Spleen (tissue), 13 donors: ENCODE measurements at places on chromosomes 13 and 19.

- H3K4me1 ChIP-seq: peaks cover 36% of the 10 kb centered on the region
- no peaks in the 10 kb centered on the region for H3K36me3 ChIP-seq
Observed at GRCh38 chr19:2391118-2391725, 31.2 kb downstream of the TMPRSS9 start.

DNA sequence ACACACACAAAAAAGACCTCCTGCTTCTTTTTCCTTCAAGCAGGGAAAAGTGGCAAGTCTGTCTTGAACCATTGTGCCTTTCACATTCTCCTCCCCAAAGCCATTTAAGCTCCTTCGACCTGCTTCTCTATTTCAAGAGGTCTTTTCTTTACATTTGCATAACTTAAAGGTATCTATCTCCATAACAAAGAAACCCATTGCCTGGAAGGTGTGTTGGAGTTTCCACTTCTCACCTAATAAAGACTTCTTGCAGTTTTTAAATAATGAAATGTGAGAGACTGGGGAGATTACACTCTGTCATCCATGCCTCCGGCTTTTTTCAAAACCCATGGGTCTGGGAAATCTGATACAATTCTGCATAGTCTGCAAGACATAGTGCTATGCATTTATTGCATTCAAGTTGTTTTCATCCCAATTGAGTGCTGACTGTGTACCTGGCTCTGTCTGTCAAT lies 41.8 kb upstream of the NBEA start:
- no peaks in the 10 kb centered on the region for H3K36me3 ChIP-seq
- no peak overlapping the region for H3K27ac ChIP-seq
- H3K27me3 ChIP-seq: no peaks in the 10 kb centered on the region

DNA sequence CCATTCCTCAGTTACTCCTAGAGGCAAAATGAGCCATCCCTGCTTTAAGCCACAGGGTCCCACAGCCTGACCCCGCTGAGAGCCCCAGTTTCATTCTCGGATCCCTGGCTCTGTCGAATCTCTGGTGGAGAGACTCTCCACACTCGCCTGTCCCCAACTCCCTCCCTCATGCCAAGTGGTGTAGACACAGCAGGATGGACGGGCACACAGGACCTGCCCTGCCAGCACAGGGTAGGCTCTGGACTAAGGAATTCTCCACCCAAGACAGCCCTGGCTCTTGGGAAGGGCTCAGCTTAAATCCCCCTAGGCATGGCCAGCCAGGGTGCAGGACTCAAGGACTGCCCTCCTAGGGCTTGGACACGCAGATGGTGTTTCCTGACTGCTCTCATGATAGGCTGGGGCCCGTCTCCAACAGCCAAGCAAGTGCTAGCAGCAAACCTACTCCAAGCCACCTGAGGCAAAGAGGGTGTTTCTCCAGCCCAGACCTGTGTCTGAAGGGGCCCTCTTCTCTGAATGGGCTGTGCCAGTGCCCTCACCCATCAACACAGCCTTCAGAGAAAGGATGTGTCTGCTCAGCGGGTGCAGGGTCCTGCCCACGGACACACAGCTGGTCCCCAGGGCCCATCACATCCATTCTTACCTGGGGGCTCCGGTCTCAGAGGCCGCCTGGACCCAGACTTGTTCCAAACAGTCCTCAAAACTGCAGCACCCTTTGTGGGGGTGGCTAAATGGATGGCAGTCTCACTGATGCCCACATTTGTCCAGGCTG lies 65.3 kb downstream of the PEPD start:
- H3K4me3 ChIP-seq: no peak overlapping the region
- no peaks in the 10 kb centered on the region for H3K4me1 ChIP-seq
- no peaks in the 10 kb centered on the region for H3K27me3 ChIP-seq
- H3K27ac ChIP-seq: no peak overlapping the region
- peak; percentile 56 for DNase-seq

DNA sequence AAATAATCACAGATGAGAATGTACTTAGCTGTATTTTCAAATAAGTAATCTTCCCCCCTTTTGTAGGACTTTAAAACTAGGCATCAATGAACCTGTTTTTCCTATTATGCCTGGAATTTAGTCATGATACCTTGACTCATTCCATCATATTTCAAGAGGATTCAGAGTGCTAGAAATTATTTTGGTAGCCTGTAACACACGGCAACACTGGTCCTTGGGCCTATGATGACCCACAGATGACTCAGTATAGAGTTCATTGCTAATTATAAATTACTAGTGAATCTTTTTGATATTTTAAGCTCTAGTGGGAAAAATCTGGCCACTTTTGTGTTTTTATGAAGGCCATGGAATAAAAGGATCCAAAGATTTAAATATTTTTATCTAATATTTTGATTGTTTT lies 26.0 kb upstream of the GARRE1 start:
- DNase-seq: no peak
- H3K27me3 ChIP-seq: no peaks in the 10 kb centered on the region
- H3K36me3 ChIP-seq: peaks cover 45% of the 10 kb centered on the region
- no peak overlapping the region for H3K27ac ChIP-seq
- peaks cover 31% of the 10 kb centered on the region for H3K4me1 ChIP-seq

DNA sequence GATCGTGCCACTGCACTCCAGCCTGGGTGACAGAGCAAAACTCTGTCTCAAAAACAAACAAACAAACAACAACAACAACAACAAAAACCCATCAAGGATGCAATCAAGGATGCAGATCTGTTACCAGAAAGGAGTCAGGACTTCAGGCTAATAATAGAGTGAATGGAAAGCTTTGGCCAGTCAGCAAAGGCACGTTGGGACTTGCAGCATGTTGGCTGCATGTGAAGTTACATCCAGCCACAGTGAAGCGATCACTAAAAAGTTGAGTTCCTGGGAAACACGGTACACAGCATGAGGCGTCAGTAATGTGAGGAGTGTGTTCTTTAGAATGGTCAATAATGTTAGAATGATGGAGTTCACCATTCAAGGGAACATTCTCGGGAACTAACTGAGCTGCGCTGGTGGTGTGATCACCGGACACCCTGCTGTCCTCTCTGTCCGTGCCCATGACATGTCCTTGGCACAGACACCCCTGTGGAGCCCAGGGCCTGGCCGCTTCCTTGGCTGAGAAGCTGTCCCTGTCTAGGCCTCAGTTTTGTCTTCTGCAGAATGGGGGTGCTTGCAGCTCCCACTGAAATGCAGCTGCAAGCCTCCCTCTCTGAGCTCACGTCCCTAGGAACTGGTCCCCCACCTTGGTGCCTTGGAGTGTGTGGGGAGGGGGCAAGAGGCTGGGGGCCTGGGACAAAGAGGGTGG lies 2.3 kb upstream of the LGALS7B start:
- H3K4me3 ChIP-seq: no peak overlapping the region
- DNase-seq: peak; percentile 61
- H3K4me1 ChIP-seq: no peaks in the 10 kb centered on the region
- H3K36me3 ChIP-seq: no peaks in the 10 kb centered on the region

DNA sequence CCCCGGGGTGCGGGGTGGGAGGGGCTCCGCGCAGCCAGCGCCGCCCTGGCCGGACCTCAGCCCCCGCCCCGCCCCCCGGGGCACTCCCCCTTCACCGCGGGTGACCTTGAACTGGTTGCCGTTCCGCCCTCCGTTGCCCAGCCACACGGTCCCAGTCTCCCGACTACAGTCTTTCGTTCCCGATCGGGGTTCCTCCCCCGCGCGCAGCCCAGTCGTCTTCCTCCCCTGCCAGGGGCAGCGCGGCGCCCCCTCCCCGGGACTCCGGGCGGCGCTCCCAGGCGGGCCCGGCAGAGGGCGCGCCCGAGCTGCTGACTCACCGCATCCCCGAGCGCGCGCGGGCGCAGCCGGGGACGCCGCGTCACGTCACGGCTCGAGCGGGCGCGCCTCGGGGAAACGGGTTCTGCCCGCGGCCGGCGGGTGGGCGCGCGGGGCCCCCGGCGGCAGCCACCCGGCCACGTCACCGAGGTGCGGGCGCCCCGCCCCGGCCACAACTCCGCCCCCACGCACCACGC lies 459 bp downstream of the MIDN start:
- peak; percentile 96 for DNase-seq
- H3K27me3 ChIP-seq: no peaks in the 10 kb centered on the region
- H3K36me3 ChIP-seq: peaks cover 15% of the 10 kb centered on the region
- H3K4me3 ChIP-seq: peak overlapping the region; percentile 98
- H3K4me1 ChIP-seq: peaks cover 74% of the 10 kb centered on the region

DNA sequence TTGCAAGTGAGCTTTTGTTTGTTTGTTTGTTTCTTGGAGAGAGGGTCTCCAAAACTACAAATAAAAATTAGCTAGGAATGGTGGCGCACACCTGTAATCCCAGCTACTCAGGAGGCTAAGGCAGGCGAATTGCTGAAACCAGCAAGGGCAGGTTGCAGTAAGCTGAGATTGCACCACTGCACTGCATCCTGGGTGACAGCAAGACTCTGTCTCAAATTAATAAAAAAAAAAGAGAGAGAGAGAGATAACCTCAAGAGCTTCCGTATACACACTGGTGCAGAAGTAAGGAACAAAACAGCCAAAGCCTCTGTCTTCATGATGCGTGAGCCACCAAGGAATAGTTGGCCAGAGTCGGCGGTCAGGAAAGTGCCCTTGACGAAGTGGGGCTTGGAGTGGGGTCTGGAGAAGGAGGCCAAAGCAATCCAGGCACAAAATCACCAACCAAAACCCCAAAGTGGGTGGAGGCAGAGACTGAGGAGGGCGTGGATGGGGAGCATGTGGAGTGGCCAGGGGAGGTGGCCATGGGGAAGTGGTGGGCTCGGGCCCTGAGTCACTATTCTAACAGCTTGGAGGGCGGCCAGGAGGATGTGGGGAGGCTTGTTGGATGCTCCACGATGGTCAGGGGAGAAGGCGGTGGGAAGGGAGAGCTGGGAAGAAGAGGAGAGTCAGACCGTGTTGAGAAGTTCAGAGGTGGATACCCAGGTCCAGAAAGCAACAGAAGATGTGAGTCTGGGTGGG lies 21.2 kb upstream of the TOMM40 start:
- H3K27me3 ChIP-seq: no peaks in the 10 kb centered on the region
- DNase-seq: no peak
- peaks cover 43% of the 10 kb centered on the region for H3K36me3 ChIP-seq
- peaks cover 24% of the 10 kb centered on the region for H3K4me1 ChIP-seq
- no peak overlapping the region for H3K27ac ChIP-seq

DNA sequence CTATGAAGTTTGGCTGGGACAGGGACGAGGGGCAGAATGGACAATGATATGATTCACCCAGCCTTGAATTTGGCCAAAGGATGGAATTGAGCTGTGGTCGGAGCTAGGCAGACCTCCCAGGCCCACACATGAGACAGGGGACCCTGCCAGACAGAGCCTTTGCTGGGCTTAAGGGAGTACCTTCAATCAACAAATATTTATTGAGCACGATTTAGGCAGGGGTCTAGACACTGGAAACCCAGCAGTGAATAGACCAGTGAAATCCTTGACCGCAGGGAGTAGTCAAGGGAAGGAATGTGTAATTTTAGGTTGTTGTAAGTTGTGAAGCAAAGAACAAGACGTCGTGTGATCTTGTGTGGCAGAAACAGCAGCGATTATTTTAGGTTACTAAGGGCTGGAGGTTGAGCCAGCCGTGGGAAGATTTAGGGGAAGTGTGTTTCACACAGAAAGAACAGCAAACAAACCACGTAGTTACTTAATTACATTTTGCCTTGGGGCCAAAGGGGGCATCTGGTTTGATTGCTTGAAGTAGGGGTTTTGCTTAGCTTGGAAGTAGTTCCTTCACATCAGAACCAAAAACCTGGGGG lies 16.9 kb upstream of the AP1M2 start:
- peaks cover 73% of the 10 kb centered on the region for H3K4me1 ChIP-seq
- H3K4me3 ChIP-seq: peak overlapping the region; percentile 99
- DNase-seq: no peak
- peaks cover under 1% of the 10 kb centered on the region for H3K36me3 ChIP-seq
- peak overlapping the region; percentile 97 for H3K27ac ChIP-seq
- no peaks in the 10 kb centered on the region for H3K27me3 ChIP-seq

- H3K27me3 ChIP-seq: no peaks in the 10 kb centered on the region
- peak overlapping the region; percentile 46 for H3K4me3 ChIP-seq
- H3K27ac ChIP-seq: peak overlapping the region; percentile 94
- peaks cover 98% of the 10 kb centered on the region for H3K4me1 ChIP-seq
- peak; percentile 99 for DNase-seq
Observed at GRCh38 chr19:1855040-1855827, 7.0 kb upstream of the REXO1 start.

- no peaks in the 10 kb centered on the region for H3K4me1 ChIP-seq
- DNase-seq: no peak
- H3K27me3 ChIP-seq: no peaks in the 10 kb centered on the region
- no peak overlapping the region for H3K4me3 ChIP-seq
Observed at GRCh38 chr13:57784633-57785032, 153.1 kb downstream of the PCDH17 start.

DNA sequence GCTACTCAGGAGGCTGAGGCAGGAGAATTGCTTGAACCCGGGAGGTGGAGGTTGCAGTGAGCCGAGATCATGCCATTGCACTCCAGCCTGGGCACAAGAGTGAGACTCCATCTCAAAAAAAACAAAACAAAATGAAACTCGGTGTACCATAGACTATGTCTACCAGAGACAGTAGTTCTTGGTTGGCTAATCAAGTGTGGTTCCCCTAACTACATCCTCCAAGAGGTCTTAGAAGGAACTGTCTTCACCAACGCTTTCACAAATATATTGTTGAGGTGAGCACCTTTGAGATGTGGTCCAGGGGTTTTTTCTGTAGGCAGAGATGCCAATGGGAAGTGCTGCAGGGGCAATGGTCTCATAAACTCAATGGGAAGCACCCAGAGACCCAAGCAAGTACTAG lies 48.0 kb downstream of the RFC3 start:
- H3K27ac ChIP-seq: no peak overlapping the region
- H3K4me1 ChIP-seq: no peaks in the 10 kb centered on the region
- no peaks in the 10 kb centered on the region for H3K27me3 ChIP-seq
- no peak for DNase-seq
- no peak overlapping the region for H3K4me3 ChIP-seq

DNA sequence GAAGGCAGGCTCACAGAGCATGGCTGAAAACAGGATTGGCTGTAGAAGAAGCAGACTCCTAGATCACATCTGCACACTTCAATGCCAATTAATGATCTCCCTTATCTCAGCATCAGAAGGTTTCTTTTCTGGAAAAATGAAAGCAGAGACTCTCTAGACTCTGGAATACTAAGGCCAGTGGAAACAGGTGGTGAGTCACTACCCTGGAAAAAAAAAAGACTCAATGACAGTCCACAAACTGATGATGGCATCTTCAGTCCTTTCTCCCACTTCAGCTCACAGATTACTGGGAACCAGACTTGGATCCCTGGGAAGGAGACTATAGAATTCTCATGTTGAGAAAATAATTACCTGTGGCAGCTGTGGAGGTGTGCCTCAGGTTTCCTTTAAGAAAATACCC lies 47.5 kb upstream of the MBNL2 start:
- H3K36me3 ChIP-seq: no peaks in the 10 kb centered on the region
- H3K4me3 ChIP-seq: no peak overlapping the region
- DNase-seq: no peak
- no peaks in the 10 kb centered on the region for H3K4me1 ChIP-seq

DNA sequence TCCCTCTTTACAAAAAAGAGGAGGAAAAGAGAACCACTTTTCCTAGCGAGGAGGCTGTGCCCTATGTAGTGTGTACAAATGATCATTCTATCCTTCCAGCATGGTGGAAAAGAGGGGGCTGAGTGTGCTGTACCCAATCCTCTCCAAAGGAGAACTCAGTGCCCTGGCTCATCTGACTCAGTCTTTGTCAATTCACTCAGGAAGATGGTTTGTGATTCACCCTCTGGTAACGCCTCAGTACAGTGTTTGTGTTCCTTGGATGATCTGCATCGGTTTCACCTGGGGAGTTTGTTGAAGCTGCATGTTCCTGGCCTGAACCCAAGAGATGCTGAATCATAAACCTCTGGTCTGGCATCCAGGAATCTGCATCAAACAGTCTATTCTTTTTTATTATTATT lies 18.3 kb upstream of the ENOX1 start:
- H3K27me3 ChIP-seq: peaks cover 4% of the 10 kb centered on the region
- DNase-seq: no peak
- no peaks in the 10 kb centered on the region for H3K4me1 ChIP-seq
- no peak overlapping the region for H3K27ac ChIP-seq
- no peak overlapping the region for H3K4me3 ChIP-seq
